Neural crest cell (in vitro differentiated cells): ENCODE measurements at places on chromosomes 7 and 10. TPM values are rescaled to one million over a fixed set of nuclear protein-coding genes. Genes with fewer than 3 reads are reported as not detected.

DNA sequence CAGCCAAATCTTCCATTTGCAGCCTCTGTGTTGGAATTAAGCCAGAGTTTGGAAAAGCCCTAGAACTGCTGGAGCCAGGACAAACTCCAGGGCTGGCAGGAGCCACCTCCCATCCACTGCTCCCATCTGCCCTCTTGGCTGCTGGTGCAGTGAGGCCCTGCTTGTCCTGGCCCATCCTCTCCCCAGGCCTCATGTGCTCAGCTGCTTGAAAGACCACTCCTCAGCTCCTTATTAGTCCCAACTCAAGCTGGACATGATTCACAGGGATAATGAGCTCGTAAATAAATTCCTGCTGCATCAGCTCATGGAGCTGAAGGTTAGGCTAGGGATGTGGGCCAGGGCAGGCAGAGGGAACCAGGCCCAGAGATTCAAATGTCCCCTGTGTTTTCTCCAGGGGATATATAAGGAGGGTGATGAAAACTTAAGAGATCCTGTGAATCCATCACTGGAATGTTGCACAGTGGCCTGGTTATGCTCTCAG, 282.8 kb downstream of the RPS24 start:
- DNase-seq = no peak

DNA sequence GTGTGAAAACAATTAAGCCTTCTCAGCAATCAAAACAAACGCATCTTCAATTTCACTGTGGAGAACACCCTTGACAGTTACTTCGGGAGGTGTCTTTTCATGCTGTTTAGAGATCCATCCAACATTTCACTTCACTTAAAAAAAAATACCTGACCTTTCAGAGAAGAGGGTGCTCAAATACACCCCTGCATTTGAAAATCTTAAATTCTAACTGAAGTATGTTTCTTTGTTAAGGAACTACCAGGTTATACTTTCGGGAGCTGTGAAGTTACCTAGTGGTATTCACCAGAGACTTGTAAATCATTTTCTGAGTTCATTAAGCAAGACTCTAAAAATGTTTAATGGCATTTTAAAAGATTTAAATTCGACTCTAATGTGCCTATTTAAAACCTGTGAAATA, 38.8 kb downstream of the CNPY1 start:
- DNase-seq = no peak

GRCh38 chr7:37074370-37074769, 350.1 kb upstream of the AOAH start:
- DNase-seq = no peak

- no peak for DNase-seq
Observed at GRCh38 chr7:157619753-157620525, 283.1 kb downstream of the DNAJB6 start.

GRCh38 chr10:11617233-11617632, 5.8 kb upstream of the USP6NL start:
- DNase-seq = no peak

- DNase-seq = no peak
Observed at GRCh38 chr10:46520941-46521340, 35.5 kb downstream of the GPRIN2 start.

- no peak for DNase-seq
Observed at GRCh38 chr10:14815681-14816080, 22.2 kb downstream of the CDNF start.

- no peak for DNase-seq
Observed at GRCh38 chr10:49394933-49395740, 752 bp downstream of the DRGX start.

- peak; percentile 55 for DNase-seq
Observed at GRCh38 chr7:24757353-24758275, at the start of gene GSDME. GSDME (minus strand) TSS chr7:24757464; CDS start chr7:24749774, 7,690 bp downstream.

- no peak for DNase-seq
Observed at GRCh38 chr7:80047032-80047431, 87.6 kb upstream of the GNAI1 start.

DNA sequence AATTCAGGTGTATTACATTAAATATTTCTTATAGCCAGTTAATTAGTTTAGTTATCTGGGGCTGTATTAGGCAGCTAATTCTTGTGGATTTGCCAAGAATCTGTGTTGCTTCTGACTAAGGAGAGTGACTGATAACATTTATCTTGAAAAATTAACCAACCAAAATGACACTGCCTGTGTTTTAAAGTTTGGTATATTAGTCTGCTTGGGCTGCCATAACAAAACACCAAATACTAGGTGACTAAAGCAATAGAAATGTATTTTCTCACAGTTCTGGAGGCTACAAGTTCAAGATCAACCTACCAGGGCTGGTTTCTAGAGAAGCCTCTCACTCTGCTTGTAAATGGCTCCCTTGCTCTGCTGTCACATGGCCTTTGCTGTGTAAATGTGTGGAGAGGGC, 12.9 kb downstream of the EXOC4 start:
- no peak for DNase-seq

GRCh38 chr10:59752278-59752940, 846 bp downstream of the MRLN start:
- DNase-seq = no peak

GRCh38 chr7:25360451-25360850, 132.2 kb upstream of the NPVF start:
- no peak for DNase-seq

DNA sequence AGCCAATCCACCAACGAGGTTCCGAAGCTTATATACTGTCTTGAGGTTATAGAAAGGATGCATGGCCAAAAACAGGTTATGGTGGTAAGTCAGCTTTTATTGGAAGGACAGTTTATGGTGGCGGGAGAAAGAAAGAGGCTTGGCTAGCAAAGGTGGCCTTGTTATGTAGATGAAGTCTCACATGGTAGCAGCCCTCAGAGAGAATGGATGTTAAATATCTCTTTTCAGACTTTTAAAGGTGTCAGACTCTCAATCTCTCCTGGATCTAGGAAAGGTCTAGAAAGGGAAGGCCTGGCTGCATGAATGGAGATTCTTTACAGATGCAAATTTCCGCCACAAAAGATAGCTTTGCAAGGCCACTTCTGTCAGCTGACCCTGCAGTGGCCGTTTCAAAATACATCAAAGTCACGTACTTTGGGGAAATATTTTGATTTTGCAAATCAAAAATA, 333.8 kb downstream of the GALNT17 start:
- DNase-seq = no peak

DNA sequence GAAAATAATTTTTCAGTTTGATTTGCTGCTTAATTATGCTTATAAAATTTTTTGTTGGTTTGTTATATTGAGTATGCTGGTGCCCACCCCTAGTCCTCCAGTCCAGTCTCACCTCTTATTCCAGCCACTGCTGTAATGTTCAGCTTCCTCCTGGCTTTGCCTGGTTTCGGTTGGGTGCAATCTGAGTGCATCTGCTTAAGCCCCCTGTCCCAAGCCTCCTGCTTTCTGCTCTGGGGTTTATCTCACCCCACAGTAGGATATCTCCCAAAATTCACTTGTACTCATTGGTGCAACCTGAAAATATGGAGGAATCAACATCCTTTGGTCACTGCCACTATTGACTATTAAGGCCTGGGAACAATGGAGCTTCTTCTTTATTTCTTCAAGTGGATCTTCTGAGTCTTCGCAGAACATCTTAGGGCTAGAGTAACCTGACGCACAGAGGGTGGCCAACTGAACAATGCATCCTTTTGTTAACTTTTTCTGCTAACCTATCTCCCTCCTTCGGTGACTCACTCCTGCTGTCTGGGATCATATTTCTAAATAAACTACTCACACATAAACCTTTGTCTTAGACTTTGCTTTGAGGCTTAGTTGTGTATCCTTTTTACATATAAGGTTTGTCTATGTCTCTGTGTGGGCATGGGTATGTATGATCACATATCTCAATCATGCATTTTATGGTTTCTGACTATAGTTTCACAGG, 19.1 kb upstream of the SOSTDC1 start:
- no peak for DNase-seq

DNA sequence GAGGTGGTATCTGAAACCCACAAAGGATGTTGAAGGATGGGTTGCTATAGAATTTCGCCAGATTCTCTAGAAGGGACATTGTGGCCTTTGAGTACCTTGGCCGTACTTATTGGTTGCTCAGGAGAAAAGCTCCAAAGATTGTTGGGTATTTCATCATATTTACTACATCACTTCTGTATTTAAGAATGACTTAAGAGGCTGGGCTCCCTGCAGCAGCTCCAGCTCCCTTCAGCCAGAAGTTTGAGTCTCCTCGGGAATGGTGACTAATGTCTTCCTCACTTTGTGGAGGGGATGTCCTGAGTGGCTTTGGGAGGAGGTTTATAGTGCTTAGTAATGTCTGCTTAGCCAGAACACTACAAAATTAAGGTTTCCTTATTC, 18.1 kb downstream of the MINDY4 start:
- DNase-seq = no peak

Gene SPDYE5
- not detected in 2 replicates for total RNA-seq

Gene CALN1
- 0.51 and 0.64 TPM in 2 replicates for total RNA-seq

Gene CUL2
- 40.1 and 40.9 TPM in 2 replicates for total RNA-seq

Gene CDC14C
- not detected in 2 replicates for total RNA-seq

Gene DNAH11
- total RNA-seq = 0.63 and 0.84 TPM in 2 replicates

Gene ADAP1
- total RNA-seq = 5.2 and 6.4 TPM in 2 replicates
